CD8-positive, alpha-beta T cell (primary cell): ENCODE measurements at places on chromosomes 6 and 20.

DNA sequence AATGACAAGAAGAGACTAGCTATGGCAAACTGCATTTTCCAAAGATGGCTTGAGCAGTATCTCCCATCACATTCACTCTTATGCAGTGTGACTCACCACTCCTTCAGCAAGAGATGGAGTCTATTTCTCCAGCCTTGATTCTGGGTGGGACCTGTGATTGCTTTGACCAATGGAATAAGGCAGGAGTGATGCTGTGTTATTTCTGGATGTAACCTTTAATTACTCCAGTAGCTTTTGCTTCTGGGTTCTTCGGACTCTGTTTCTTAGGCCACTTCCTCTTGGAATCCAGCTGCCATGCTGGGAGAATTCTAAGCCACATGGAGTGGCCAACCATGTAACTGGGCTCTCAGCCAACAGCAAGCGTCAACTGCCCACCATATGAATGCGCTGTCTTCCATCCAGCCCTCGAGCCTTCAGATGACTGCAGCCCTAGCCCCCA, 50.7 kb downstream of the TGM2 start:
- DNase-seq, result no peak

DNA sequence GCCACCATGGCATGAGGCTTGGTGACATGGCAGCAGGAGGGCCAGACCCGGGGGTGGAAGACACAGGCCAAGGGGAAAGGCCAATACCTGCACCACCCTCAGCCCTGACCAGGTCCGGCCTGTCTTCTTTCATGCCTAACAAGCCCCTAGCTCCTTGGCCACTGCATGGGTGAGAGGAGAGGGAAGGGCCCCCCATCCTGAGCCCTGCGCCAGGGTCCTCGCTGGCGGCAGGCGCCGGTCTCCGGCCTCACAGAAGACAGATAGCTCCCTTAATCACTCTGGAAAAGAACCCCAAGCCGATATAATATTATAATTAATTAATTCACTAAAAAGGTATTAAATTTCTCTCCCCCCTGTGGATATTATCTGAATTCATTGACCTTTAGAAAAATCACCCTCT, 41.4 kb downstream of the MDFI start:
- no peak for DNase-seq

- no peak for DNase-seq
Observed at GRCh38 chr6:126388104-126388598, 48.2 kb downstream of the CENPW start.

DNA sequence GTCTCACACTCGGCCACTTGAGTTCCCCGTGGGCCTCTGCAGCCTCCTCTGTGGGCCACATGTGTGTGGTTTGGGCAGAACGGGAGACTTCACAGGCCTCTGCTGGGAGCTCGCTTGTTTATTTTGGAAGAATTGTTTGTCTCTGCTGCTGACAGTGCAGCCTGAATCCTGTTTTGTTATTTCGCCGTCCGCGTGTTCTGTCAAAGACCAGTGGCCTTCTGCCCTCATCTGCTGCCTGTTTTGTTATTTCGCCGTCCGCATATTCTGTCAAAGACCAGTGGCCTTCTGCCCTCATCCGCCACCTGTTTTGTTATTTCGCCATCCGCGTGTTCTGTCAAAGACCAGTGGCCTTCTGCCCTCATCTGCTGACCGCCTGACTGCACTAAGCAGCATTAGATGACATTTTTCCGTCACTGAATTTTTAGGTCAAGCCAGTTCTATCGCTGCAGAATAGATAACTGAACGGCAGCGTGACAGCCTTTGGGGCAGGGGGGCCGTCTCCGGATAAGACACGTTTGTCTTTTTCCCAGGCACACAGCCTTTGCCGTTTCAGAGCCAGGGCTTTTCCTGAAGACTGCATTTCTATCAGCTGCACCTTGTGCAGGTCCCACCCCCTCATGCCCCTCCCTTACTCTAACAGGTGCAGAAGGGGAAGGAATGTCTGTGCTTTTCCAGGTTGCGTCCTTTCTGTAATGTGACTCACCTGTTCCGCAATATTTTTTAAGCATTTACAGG, 158.5 kb upstream of the AFDN start:
- no peak for DNase-seq

DNA sequence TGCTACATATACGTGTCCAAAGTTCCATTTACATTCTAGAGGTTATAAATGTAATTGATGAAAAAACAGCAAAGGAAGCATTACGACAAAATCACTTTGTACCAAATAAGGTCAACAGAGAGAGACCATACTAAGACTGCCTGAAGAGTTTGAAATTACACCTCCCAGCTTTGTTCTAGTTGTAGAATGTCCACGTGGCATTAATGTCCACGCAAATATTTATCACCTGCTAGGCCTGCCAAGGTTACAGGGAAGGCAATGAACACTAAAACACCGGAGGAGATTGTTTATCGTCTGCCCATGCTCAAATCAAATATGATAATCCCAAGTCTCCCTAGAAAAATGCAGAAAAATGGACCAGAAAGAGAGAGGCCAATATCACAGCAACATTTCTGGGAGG, 6.2 kb downstream of the RALGAPA2 start:
- no peak for DNase-seq

GRCh38 chr6:38185752-38186151, 366.2 kb downstream of the ZFAND3 start:
- no peak for DNase-seq

DNA sequence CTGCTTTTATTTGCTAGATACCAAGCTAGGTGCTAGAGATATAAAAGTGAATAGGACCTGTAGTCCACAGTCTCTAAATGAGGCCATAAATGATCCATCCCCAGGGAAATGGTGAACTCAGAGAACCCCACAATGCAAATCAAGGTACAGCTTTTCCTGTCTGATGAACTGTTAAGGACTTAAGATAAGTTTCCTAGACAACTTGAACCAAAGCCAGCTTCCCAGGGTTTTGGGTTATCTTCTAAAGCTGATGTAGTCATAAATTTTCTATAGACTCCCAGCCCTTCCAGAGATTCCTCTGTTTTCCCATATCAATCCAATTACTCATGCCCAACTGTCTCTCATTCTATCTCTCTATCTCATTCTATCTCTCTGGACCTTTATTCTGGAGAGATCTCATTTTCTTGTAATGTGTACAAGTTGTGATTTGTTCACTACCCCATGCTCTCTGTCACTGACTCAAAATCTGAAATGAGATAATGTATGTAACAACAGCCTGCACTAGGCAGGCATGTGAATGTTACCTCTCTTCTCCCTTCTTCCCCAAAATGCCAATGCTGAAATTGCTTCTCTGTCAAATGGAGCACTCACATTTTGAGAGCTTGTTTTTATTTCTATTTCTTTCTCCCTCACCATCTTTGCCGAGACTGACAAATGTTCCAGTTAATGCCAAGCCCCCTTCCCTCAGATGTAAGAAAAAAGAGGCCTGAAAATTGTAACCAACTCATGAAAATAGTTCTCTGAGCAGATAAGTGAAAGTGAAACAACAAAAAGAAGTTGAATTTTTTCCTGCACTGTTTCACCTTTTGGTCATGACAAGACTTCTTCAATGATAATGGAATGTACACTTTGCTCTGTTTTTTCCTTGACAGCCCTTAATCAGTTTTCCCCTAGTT, 279.9 kb downstream of the SLC35F1 start:
- no peak for DNase-seq

DNA sequence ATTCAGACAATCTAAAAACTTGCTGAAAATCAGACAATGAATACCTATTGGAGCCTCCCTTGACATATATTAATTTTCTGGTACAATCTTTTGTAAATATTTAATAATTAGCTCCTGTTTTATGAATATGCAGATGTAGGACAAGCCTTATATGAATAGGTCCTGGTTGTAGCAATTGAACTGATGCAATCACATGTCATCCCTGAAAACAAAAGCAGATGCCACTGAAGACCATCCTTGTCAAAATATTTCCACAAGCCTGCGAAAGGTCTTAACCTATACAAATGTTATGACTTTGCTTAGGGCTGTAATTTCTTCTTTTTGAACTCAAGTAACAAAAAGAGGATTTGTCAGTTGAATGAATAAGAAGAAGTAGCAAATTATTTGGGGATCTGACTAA, 722.1 kb downstream of the EYS start:
- DNase-seq, result no peak

- DNase-seq, result no peak
Observed at GRCh38 chr20:35641743-35642142, 23.0 kb downstream of the CPNE1 start.

DNA sequence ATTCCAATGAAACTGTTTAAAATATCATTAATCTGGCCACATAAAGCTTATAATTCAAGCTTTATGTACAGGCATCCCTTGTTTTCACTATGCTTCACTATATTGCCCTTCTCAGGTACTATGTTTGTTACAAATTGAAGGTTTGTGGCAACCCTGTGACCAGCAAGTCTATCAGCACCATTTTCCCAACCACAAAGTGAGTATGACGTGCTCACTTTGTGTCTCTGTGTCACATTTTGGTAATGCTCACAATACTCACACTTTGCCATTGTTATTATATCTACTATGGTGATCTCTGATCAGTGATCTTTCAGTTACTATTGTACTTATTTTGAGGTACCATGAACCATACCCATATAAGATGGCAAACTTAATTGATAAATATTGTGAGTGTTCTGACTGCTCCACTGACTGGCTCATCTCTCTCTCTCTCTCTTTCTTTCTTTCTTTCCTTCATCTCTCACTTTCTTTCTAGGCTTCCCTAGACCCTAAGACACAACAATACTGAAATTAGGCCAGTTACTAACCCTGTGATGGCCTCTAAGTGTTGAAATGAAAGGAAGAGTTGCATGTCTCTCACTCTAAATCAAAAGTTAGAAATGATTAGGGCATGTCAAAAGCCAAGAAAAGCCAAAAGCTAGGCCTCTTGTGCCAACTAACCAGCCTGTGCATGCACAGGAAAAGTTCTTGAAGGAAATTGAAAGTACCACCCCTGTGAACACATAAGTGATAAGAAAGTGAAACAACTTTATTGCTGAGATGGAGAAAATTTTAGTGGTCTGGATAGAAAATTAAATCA, 227.9 kb downstream of the BCAS1 start:
- no peak for DNase-seq

GRCh38 chr6:70379473-70380013, 33.8 kb upstream of the FAM135A start:
- DNase-seq, result no peak

GRCh38 chr6:102356170-102356569, 962.7 kb downstream of the GRIK2 start:
- DNase-seq, result no peak

- no peak for DNase-seq
Observed at GRCh38 chr6:143003676-143004075, 57.0 kb upstream of the AIG1 start.

DNA sequence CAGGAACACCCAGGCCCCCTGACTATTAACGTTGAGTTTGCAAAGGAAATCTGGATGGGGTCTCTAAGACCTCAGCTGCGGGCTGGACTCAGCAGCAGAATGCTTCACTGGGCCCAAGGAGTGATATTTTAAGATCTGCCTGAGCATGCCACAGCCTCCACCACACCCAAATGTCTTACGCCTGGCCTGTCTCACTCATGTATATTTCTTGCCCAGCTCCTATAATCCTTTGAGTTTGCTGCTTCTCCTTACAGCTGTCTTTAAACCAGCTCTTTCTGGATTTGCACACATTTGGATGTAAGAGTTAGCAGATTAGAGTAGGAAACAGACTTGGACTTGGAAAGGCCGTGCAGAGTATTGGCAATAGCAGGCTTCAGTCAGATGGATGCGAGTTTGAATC, 16.4 kb downstream of the CASS4 start:
- no peak for DNase-seq

DNA sequence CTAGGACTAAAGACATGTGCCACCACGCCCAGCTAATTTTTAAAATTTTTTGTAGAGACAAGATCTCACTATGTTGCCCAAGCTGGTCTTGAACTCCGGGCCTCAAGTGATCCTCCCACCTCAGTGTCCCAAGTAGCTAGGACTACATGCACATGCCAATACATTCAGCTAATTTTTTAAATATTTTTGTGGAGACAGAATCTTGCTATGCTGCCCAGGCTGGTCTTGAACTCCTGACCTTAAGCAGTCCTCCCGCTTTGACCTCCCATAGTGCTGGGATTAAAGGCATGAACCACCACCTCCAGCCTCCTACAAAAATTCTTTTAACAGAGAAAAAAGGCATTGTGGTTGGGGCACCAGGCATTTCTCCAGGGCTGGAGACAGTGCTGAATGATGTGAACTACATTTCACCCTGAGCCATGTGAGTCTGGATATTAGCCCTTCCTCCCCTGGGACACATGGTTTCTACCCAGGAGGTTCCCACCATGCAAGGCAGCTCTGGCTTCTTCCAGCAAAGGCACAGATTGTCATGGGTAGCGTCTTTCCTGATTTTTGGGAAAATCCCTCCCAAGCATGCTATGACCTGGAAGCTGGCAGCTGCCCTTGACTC, 36.3 kb upstream of the CMTR1 start:
- no peak for DNase-seq

DNA sequence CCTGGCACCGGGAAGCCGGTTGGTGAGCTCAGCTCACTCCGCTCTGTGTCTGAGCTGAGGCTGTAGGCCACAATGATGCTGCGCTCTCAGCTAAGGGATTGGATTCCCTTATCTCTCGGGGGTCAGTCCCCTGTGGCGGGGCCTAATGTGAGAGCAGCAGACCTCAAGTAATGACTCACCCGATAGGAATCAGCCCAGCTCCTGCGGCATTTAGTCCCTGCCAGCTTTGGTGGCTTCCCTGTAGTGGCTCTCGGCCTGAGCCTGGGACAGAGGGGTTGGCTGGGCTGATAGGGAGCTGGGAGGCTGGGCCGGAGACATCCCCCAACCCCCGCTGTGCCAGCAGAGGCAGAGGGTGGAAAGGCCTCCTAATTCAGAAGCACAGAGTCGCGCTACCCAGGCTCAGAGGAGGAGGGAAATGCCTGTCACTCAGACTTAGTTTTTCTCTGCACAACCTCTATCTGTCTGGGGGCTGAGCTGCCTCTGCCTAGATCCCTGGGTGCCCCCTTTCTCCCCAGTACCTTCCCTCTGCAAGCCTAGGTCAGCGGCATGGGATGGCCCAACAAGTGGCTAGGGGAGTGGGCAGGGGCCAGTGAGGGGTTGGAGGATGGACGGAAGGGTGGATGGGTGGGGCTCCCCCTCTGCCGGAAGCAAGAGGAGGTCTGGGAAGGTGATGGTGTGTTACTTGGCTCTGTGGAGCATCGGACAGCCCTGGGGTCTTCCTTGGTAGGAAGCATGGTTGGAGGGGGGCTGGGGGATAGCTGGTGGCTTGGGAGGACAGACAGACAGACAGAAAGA, 92.2 kb downstream of the CDH22 start:
- no peak for DNase-seq

DNA sequence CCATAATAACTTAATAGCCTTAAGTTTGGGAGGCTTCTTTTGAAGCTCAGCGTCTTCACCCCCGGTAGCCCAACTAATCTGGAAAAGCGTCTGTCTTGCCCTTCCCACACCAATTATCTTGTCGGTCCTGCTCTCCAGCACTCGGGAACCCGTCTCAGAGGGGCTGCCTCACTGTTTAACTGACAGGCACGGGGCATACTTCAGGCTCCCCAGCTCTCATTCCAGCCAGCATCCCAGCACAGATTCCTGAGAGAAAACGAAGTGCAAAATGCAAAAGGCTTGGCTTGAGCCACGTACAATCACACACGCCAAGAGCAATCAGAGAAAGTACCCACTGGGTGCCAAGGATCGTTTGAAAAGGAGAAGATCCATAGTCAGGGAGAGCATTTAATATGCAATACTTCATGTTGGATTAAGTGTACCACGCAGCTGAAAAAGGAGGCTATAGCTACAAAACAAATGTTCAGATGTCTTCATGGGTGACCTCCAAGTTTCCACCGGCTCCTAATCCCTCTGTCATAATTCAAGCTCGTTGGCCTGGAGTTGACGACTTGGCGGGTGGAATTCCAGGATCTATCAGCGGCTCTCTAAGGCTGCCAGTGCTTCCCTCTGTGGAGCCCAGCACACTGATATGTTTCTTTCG, 53.7 kb upstream of the STX16 start:
- DNase-seq, result no peak
